ENCODE measurements at places on chromosomes 2 and 18.
A peak's percentile ranks its signal among the peaks of the same experiment; 100 is the strongest.

GRCh38 chr2:237721458-237721857, 77.1 kb upstream of the RBM44 start:
- no peak for DNase-seq

GRCh38 chr2:9333591-9334171, 89.6 kb downstream of the ITGB1BP1 start:
- peak; percentile 90 for DNase-seq

- DNase-seq = no peak
Measured at GRCh38 chr2:62054916-62055450, 140.9 kb upstream of the B3GNT2 start.

DNA sequence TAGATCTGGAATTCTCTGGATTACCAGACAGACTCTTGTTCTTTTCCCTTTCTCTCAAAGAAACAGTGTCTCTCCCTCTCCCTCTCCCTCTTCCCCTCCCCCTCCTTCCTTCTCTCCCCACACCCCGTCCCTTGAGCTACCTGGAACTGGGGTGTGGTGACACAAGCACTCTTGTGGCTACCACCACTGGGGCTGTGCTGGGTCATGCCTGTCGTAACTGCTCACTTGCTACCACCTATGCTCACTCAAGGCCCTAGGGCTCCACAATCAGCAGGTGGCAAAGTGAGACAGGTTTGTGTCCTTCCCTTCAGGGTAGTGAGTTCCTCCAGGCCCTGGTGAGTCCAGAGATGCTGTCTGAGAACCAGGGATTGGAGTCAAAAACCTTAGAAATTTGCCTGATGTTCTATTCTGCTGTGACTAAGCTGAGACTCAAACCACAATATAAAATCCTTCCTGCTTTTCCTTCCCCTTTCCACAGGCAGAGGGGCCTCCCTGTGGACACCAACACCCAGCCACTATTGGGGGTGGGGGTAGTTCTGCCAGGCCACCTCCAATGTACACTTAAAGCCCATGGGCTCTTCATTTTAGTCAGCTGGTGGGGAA, 70.8 kb downstream of the OXER1 start:
- DNase-seq = no peak

GRCh38 chr2:144477957-144478311, 42.0 kb downstream of the ZEB2 start:
- no peak for DNase-seq

DNA sequence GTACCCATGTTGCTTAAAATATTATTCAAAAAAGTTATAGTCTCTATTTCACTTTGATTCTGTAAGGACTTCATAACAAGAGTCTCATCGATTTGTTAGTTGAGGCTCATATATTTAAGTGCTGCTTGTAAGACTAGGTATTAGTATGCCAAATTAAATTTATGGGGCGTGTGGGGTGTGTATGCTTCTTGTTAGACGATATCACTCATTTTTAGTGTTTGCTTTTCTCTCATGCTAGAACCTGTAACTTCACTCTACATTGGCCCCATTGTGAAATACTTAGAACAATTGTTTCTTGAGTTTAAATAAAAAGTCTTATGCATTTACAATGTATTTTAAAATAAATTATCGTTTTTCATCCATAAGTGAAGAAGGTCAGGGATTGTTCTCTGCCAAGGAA, 63.6 kb downstream of the CTNNA2 start:
- no peak for DNase-seq

DNA sequence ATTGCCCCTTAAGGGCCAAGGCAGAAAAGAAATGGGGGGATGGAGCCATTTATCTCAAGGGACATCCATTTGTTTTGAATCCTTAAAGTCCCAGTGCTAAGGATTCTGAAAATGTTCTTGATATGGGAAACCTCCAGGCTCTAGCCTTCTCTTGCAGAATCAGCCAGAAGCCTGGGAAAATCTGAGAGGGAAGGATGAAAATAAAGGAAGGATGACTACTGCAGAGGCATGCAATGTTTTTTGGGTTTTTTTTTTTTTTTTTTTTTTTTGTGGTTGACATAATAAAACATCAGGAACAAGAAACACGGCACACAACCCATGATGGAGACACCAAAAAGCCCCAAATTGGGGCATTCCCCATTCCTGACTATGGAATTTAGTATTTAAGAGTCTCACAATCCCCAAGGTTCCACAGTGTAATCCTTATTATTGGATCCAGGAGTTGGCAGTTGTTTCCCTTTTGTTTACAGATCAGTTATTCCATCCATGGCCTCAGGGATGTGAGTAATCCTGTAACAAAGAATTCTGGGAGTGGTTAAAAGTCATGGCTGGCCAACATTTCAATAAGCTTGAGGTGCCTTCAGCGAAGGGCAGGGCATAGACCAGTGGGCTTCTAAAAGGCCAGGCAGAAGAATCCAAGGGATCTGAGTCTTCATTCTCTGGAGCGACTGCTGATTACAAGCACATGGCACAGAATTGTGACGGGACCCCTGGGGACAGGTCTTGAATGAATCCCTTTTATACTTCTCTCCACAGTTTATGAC, 337.5 kb downstream of the GULP1 start:
- peak; percentile 93 for DNase-seq

DNA sequence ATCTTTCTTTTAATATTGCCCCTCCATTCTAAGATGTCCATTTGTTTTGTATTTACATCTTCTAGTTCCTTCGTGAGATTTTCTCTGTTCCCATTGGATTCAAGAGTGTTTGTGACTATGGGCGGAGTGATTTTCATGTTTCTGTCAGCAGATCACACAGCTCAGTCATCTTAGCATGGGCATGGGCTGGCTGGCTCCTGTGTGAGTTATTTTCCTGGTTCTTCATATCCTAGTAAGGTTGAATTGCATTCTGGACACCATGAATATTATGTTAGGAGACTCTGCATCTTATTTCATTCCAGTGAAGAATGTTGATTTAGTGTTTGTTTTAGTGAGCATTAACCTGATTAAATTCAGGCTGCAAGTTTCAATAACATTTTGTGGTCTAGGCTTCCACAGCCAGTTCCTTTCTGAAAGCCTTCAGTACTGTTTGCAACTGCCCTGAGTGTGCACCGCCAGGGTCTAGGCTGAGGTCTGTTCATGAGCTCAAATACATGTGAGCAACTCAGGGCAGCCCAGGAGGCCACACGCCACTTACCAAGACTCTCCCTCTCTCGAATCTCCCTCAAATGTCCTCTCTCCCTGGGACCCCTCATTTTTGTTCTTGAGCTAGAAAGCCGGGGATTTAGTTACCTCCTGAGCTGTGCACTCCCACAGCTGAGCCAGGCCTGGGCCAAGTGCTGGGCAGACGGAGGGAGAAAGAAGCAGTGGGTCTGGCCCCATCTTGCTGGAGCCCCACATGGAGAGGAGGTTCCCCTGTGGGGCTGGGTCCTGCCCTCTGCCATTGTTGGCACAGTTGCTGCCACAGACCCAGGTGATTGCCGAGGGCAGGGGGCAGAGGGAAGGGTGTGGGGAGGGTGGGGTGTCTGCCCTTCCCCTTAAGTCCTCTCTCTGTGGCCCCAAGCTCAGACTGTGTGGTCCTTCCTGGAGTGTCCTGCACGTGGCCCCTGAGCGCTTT, 145.9 kb downstream of the RTP5 start:
- DNase-seq = no peak

DNA sequence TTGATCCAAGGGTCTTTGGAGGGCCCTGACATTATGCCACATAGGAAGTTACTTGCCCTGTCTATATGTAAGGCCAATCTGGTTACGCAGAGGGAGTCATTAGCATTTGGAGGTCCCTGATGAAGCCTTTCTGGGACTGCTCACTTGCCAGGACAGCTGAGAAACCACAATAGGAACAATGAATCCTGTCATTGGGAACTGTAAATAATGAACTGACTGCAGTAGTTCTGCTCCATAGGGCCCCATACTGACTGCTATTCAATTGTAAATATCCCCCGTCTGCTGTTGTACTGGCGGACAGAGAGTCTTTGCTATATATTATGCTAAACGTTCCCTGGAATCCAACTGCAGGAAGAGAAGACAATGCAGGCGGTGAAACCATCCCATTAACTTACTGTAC, 149.4 kb upstream of the DCC start:
- DNase-seq = no peak

- DNase-seq = peak; percentile 47
Measured at GRCh38 chr2:121532894-121533293, 2.2 kb downstream of the RNU4ATAC start.

GRCh38 chr2:102848366-102848839, 86.6 kb downstream of the TMEM182 start:
- peak; percentile 28 for DNase-seq

- DNase-seq = no peak
Measured at GRCh38 chr2:118016911-118017310, 3.0 kb upstream of the CCDC93 start.

GRCh38 chr2:23381084-23381483, 3.9 kb upstream of the KLHL29 start:
- DNase-seq = peak; percentile 90

- DNase-seq = peak; percentile 69
Measured at GRCh38 chr18:59988098-59988706, 88.4 kb downstream of the PMAIP1 start.

- no peak for DNase-seq
Measured at GRCh38 chr2:19882286-19882685, 19.5 kb downstream of the TTC32 start.

DNA sequence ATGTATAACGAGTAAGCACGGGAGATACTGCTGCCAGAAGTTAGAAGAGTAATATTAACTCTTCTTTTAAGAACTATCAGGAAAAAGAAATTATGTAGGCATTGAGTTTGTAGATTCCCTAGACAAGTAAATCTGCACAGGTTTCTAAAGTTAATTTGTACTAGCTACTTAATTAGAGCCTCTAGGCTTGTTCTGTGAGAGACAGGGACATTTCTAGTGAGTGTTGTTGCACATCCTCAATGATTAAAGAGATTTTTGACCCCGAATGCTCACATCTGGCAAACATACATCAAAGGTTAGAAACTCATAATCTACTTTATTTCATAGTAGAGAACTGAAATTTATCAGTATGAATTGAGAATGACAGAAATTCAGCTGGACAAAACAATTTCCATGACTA, 669.0 kb upstream of the CDH7 start:
- DNase-seq = no peak

GRCh38 chr2:225998116-225998515, 598.6 kb downstream of the NYAP2 start:
- DNase-seq = no peak

DNA sequence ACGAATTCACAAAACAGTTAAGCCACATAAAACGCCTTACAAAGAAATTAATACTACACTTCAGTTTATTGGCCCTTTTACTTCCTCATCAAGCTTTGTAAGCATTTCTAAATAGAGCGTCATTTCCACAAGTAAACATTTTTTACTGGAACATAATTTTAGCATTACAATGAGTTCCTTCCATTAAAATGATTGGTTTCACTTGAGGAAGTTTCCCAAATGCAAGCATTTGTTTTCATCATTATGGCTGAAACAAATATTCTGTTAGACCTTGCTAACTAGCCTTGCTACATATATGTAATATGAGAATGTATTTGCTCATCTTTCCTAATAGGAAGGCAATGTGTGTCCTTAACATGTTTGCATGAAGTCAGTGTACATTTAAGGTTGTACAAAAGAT, 579.1 kb downstream of the IRS1 start:
- peak; percentile 33 for DNase-seq

- DNase-seq = no peak
Measured at GRCh38 chr18:43170586-43170985, 55.1 kb upstream of the RIT2 start.

DNA sequence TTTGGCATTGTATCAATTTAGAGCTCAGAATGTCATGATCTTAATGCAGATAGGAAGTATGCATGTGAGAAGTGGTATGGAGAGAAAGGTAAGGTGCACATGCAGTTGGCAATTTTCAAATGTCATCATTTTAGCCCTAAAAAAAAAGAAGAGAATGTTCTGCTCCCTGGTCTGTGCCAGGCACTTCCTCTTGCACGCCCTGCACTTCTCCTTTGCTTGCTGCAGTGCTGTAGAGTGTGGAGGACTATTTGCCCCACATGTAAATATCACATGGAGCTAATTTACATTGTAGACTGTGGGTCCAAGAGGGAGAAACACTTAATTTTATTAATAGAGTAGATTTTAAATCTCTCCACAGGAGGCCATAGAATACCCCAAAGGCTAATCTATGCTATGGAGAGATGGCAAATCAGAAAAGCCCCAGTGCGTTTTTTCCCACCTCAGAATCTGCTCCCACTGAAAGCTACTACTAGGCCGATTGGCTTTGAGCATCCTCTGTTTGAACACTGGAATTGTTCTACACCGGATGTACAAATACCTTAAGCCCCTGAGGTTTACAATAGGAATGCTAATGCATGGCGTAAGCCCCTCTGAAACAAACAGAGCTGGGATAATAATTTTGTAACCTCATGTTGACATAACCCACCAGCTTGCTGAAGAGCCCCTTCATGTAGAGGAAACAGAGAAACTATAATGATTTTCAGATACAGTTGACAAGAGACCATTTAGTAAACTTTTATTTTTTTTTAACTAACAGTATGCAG, 137.2 kb upstream of the KLHL14 start:
- no peak for DNase-seq

DNA sequence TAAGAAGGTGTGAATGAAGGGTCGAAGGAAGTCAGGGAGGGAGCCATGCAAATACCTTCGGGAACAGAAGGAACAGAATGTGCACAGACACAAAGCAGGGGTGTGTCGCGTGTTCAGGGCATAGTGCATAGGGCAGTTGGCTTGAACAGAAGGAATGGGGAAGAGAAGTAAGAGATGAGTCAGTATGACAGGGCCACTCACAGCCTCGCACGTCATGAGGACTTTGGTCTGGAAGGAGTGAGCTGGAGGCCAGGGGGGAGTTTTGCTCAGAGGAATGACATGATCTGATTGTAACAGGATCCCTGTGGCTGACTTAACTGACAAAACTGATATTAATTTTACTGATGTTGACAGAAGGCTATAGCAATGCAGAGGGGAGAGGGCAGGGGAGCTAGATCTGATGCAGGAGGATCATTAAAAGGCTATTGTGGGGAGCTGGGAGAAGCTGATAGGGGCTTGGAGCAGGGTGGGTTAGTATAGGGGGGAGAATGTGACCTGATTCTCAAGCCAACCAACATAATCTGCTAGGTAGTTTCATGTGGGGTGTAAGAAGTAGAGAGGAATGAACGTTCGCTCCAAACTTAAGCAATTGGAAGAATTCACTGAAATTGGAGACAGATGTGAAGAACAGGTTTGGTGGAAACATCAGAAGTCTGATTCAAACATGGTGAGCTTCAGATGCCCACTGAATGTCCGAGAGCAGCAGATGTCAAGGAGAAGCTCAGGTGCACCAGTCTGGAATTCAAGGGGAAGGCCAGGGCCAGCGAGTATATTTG, 60.4 kb upstream of the COPS8 start:
- peak; percentile 94 for DNase-seq
